ENCODE measurements at places on chromosomes 12 and 14.

DNA sequence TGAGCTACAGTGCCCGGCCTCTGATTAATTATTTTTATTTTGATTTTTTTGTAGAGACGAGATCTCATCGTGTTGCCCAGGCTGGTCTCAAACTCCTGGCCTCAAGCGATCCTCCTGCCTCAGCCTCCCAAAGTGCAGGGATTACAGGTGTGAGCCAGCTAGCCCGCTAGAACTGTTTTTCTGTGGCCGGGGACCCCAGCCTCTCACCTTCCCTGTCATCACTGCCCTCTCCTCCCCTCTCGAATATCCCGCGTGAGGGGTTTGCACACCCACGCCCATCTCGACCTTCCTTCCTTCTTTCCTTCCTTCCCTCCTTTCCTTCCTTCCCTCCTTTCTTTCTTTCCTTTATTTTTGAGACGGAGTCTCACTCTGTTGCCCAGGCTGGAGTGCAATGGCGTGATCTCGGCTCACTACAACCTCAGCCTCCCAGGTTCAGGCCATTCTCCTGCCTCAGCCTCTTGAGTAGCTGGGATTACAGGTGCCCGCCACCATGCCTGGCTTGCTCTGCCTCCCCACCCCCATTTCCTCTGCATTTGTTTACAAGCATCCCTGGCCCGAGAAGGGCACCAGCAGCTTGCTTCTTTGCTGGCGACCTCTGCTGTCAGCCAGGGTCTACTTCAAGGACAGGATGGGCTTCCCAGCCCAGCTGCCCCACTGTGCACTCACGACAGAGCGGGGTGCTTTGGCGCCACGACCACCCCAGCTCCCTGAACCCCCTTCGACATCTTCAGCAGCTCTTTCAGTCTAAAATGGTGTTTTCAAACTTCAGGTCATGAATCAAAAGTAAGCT lies 4.3 kb upstream of the TRAF3 start:
- no peak for DNase-seq

- DNase-seq = no peak
Observed at GRCh38 chr14:90461425-90461824, 64.6 kb downstream of the CALM1 start.

- DNase-seq = no peak
Observed at GRCh38 chr12:5921027-5921909, 23.8 kb downstream of the ANO2 start.

- DNase-seq = no peak
Observed at GRCh38 chr14:85519661-85520305, 10.2 kb upstream of the FLRT2 start.

GRCh38 chr14:80958226-80958625 lies 2.8 kb downstream of the TSHR start:
- no peak for DNase-seq

- no peak for DNase-seq
Observed at GRCh38 chr14:69773571-69774276, 6.8 kb downstream of the SRSF5 start.

GRCh38 chr14:105418269-105419194 lies 1.1 kb upstream of the MTA1 start:
- no peak for DNase-seq

GRCh38 chr14:84857571-84857970 lies 672.4 kb upstream of the FLRT2 start:
- DNase-seq = no peak

- no peak for DNase-seq
Observed at GRCh38 chr14:95199298-95199983, 42.1 kb upstream of the DICER1 start.

- DNase-seq = no peak
Observed at GRCh38 chr14:101228949-101229541, 325.5 kb upstream of the RTL1 start.

- no peak for DNase-seq
Observed at GRCh38 chr12:110247340-110248095, 33.5 kb upstream of the ATP2A2 start.

GRCh38 chr12:92276276-92276675 lies 130.6 kb upstream of the BTG1 start:
- no peak for DNase-seq

DNA sequence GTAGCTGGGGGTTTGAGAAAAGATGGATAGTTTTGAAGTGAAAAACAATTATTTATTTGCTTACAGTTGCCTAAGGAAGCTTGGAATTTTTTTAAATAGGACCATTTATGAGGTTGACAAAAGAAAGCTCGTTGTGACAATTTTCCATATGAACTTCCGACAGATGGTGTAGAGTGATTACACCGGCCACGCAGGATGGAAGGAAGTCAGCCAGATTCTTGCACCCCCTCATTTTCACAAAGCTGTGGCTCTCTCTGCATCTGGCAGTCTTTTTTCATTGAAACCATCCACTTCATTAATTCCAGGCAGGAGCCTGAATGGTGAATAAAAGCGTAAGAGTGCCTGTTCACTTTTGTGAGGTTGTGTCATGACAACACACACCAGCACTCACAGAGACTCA lies 1284.1 kb downstream of the AACS start:
- no peak for DNase-seq

- DNase-seq = no peak
Observed at GRCh38 chr12:90965204-90965603, 10.2 kb upstream of the CCER1 start.

DNA sequence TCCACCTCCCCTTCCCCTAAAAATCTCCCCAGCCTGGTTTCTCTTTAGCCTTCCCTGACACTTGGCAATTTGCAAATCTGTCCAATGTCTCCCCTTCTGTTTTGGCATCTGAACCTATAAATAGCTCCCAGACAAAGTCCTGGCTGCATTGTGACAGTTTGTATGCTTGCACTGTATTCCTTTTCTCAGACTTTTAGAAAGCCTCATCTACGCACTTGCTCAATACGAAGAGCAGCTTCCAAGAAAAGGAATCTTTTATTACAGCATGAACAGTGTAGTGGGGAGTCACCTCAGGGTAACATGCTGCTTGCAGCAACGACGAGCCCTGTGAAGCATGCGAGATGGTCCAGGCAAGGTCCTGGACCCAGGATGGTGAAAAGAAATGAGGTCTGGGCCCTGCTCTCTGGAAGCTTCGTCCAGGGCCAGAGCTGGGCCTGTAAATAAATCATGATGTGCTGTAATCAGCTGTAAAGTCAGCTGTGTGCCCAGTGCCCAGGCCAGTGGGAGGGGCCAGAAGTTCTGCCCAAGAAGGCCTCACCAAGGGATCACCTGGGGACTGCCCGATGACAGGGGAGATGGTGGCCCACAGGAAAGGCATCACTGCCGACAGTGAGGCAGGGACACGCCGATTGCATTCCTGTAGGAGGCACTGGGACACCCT lies 88.3 kb downstream of the RIN3 start:
- no peak for DNase-seq

GRCh38 chr12:49020441-49020840 lies 1.9 kb upstream of the PRKAG1 start:
- DNase-seq = no peak

GRCh38 chr14:71242237-71242748 lies 335.0 kb downstream of the PCNX1 start:
- no peak for DNase-seq

DNA sequence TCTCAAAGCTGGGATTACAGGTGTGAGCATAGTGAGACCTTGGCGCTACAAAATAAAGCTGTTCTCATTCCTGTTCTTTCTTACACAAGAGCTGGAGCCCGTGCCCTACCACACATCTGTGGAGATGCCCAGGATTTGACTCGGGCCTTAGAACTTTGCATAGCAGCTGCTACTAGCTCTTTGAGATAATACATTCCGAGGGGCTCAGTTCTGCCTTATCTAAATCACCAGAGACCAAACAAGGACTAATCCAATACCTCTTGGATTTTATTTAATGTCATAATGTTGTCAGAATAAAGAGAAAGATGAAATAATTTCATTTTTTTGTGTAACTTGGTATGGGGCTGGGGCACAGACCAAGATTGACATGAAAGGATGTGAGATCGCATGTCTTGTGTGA lies 7.6 kb downstream of the PNP start:
- DNase-seq = no peak

DNA sequence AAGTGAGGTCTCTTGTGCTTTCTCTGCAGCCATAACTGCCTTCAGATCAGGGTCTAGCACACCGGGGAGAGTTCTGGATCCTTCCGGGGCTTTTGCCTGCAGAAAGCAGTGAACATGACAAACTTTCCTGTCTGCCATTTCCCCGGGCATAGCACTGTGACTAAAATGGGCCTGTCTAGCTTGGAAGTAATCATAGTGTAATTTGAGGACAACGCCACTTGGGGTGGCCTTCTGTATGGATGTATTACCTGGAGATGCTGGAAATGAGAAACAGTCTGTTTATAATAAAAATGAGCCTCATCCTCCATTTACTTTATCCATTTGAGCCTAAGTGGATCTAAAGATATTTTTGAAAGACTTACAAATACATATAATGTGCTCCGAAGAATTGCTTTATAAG lies 453.7 kb downstream of the VRK1 start:
- DNase-seq = no peak

GRCh38 chr14:98227727-98228111 lies 1044.3 kb downstream of the BCL11B start:
- DNase-seq = no peak

GRCh38 chr14:56543436-56543835 lies 36.2 kb upstream of the TMEM260 start:
- no peak for DNase-seq

GRCh38 chr12:74043343-74043742 lies 494.3 kb upstream of the ATXN7L3B start:
- no peak for DNase-seq

GRCh38 chr12:94429191-94429590 lies 30.5 kb downstream of the CEP83 start:
- DNase-seq = no peak

- DNase-seq = no peak
Observed at GRCh38 chr12:131203666-131204415, 250.1 kb downstream of the ADGRD1 start.

- DNase-seq = no peak
Observed at GRCh38 chr14:75283833-75284563, 5.4 kb downstream of the FOS start.

GRCh38 chr14:92624764-92625163 lies 111.2 kb downstream of the RIN3 start:
- no peak for DNase-seq

DNA sequence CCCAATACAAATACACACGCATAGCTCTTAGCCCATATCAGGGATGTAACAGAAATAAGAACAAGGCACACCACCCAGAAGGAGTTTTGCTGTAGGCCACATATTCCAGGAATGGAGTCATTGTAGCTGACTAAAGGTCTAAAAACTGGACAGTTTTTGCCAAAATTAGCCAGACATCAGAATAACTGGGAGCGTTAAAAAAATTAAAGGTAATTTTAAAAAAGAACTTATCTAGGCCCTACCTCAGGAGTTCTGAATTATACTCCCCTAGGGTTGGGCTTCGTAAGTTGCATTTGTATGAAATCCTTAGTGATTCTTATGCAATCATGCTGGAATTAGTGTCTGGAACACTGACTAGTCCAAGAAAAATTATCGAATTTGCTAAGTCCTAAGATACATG lies 987.7 kb downstream of the GALC start:
- DNase-seq = no peak

DNA sequence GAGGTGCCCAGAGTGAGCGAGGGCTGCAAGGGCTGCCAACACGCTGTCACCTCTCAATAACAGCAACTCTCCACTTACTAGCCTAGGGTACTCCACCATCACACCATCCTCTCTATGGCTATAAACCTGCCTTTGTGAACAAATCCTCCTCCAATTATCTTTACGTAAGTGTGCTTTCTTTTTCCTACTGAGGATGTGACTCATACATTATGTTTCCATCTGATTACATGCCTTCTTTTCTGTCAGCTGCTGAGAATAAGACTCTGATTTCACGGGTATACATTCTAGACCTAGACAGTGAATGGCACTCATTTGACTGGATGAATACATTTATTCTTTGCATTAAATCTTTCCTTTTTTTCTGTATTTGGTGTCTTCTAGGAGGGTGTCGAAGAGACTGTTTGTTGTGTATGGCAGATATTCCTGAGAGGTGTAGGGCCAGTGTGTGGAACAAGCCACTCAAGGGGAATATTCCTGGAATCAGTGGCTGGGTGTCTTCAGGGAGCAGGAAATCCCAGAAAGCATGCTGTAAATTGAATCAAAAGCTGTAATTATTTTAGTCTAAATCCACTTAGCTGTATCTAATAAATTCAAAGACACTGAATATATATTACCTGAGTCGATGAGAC lies 327.3 kb upstream of the TMTC1 start:
- no peak for DNase-seq

DNA sequence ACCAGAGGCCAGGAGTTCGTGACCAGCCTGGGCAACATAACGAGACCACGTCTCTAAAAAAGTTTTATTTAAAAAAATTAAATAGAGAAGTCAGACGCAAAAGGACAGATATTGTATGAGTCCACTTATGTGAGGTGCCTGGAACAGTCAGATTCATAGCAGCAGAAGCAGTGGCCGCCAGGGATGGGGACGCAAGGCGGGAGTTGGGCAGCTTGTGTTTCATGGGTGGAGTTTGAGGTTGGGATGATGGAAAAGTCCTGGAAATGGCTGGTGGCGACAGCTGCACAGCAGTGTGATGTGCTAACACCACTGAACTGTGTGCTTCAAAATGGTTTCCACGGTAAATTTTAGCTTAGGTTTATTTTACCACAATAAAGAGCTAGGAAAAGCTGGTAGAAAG lies 57.6 kb upstream of the DDX11 start:
- DNase-seq = no peak

DNA sequence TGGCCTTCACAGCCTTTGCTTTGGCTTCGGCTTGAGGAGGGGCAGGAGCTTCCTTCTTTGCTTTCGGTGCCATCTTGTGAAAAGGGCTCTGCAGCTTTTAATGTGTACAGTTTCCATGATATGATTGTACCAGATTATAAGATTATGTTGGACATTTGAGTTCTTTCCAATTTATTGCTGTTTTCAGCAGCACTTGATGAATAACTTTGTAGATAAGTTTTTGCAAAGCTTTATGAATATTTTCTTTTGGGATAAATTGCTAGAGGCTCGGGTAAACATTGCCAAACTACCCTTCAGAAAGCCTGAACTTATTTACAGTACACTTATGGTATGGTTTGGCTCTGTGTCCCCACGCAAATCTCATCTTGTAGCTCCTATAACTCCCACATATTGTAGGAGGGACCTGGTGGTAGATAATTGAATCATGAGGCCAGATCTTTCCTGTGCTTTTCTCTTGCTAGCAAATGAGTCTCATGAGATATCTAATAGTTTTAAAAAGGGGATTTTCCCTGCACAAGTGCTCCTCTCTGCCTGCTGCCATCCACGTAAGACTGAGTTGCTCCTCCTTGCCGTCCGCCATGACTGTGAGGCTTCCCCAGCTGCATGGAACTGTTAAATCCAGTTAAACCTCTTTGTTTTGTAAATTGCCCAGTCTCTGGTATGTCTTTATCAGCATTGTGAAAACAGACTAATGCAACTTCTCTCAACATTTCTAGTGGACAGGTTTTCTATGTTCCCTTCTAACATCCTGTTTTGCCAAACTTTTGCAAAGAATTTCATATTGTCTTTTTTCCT lies 70.4 kb downstream of the RCOR1 start:
- DNase-seq = no peak

GRCh38 chr14:36626151-36626550 lies 35.5 kb upstream of the PAX9 start:
- no peak for DNase-seq

GRCh38 chr12:30111719-30112118 lies 328.0 kb upstream of the TMTC1 start:
- DNase-seq = no peak

- DNase-seq = no peak
Observed at GRCh38 chr12:109432431-109432830, 44.7 kb downstream of the KCTD10 start.
